Fibroblast of skin of right quadriceps (primary cell): ENCODE measurements at places on chromosomes 6 and 20.

DNA sequence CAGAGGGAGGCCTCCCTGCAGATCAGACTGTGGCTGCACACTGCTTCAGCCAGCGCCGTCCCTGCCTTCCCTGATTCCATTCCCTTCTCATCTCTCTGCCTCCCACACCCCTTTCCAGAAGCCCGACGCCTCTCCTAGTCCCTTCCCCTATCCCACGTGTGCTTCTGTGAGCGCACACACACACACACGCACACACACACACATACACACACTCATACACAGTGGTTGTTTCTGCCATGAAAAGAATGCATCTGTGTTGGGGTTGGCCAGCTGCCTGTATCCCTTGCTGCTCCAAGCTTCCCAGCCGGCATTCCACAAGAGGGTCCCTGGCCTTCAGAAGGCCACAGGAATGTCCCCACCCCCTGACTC is 51.7 kb downstream of the MOCS1 start:
- DNase-seq, result peak; percentile 99

DNA sequence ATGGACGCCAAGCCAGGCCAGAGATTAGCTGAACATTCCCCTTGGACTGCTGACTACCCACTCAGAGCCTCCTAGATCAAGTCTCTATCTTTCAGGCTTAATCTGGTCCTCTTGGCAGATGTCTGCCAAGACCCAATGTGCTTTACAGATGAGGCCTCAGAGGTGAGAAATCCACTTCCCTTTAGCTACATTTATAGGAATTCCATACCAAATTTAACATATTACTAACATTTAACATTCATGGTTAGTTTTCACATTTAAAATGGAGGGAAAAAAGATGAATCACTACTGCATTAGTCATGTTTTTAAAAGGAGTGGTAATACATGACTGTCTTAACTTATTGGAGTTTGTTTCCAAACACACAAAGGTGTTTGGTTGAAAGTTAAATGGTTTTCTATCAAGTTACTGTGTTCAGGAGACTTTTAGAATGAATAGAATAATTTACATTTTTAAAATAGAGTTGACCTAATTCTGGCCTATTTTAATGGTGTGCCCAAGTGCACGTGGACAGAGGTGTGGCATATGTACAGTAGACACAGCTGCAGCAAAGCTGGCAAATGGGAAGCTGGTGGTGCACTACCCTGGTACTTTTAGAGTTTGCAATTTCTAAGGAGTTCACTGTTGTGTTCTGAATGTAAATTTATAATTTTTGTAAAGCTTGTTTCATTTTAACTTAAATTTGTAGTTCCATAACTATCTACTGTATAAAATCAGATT is 41.9 kb upstream of the CALHM6 start:
- DNase-seq, result peak; percentile 50

DNA sequence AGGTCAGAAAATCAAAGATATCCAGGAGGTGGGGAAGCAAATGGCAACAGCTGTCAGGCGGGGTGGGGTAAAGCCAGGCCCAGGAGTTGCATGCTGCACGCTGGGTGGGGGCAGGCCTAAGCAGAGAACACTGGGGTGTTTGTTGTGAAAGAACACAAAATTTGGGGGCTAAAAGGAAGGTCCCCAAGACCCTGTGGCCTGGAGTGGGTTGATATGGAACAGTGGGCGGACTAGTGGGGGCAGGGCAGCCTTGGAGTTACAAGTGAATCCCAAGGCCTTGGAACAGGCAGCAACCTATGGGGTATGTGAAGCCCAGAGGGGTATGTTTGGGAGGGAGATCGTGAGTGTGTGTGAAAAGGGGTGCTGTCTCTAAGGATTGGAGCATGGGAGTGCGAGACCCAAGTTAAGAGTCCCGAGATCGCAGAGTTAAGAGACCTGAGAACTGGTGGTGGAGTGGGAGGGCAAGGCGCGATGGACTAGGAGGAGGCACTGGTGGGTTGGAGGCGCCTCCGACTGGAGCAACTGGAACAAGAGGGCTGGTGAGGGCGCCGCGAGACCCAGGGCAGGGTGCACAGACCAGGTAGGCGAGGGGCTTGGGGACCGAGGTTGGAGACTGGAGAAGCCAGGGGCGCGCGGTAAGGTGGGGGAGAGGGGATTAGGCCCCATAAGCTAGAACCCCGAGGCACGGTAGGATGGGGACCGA is 658 bp downstream of the CUL7 start:
- peak; percentile 34 for DNase-seq

GRCh38 chr6:101163611-101164010 is 229.9 kb upstream of the GRIK2 start:
- DNase-seq, result no peak

- DNase-seq, result no peak
These were observed 89.1 kb upstream of the FOXA2 start for GRCh38 chr20:22673467-22673866.

- peak; percentile 99 for DNase-seq
These were observed at the start of gene ZBTB22 for GRCh38 chr6:33317669-33318425. Gene ZBTB22, minus strand, starts transcription at chr6:33317744. Its CDS starts 828 bp downstream, at chr6:33316916.

GRCh38 chr6:150152891-150153876 is 10.3 kb downstream of the PPP1R14C start:
- peak; percentile 18 for DNase-seq
